Chondrocyte (in vitro differentiated cells): ENCODE measurements at places on chromosomes 12 and 14. TPM values are rescaled to one million over a fixed set of nuclear protein-coding genes. Genes with fewer than 3 reads are reported as not detected.
A peak's percentile ranks its signal among the peaks of the same experiment; 100 is the strongest.

- no peaks in the 10 kb centered on the region for H3K27me3 ChIP-seq
- DNase-seq = no peak
- H3K4me3 ChIP-seq = no peak overlapping the region
- no peak overlapping the region for H3K27ac ChIP-seq
- H3K36me3 ChIP-seq = no peaks in the 10 kb centered on the region
- H3K4me1 ChIP-seq = no peaks in the 10 kb centered on the region
Observed at GRCh38 chr12:130181211-130181610, 18.9 kb downstream of the FZD10 start.

Gene LRIG3
- 80.4 to 207 TPM (median 85.8 TPM) in 3 replicates for total RNA-seq

- peaks cover 3% of the 10 kb centered on the region for H3K27me3 ChIP-seq
- H3K4me1 ChIP-seq = no peaks in the 10 kb centered on the region
- DNase-seq = no peak
- H3K36me3 ChIP-seq = no peaks in the 10 kb centered on the region
- H3K4me3 ChIP-seq = no peak overlapping the region
Observed at GRCh38 chr12:101963697-101964096, 86.3 kb downstream of the DRAM1 start.

DNA sequence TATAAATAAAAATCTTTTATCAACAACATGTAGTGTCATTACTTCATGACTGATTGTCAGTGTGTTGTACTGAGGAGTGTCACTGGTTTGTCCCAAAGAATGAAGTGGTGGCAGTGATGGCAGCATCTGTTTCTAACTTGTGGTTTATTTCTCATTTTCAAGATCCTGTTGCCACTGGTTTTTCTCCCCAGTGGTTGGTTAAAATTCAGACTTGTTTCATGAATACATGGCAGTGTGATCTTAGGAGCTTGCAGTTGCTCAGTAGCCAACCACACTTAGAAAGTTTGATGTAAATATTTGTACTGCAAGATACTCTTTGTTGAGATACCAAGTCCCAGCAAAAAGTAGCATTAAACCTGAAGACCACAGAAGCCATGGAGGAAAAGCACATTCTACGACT, 69.8 kb downstream of the PLEKHA5 start:
- peaks cover 8% of the 10 kb centered on the region for H3K4me1 ChIP-seq
- H3K36me3 ChIP-seq = no peaks in the 10 kb centered on the region
- no peak overlapping the region for H3K4me3 ChIP-seq
- H3K27me3 ChIP-seq = no peaks in the 10 kb centered on the region
- H3K27ac ChIP-seq = no peak overlapping the region
- DNase-seq = no peak

Gene BMP4
- 2.9 to 9.0 TPM (median 3.4 TPM) in 3 replicates for total RNA-seq

DNA sequence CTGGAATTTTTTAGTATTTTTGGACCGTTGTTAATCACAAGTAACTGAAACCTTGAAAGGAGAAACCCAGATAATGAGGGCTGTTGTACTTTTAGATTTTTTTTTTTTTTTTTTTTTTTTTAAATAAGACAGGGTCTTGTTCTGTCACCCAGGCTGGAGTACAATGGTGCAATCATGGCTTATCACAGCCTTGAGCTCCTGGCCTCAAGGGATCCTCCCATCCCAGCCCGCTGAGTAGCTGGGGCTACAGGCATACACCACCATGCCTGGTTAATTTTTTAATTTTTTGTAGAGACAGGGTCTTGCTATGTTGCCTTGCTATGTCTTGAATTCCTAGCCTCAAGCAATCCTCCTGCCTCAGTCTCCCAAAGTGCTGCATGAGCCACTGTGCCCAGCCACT, 211.6 kb downstream of the SYNE2 start:
- no peaks in the 10 kb centered on the region for H3K27me3 ChIP-seq
- H3K4me1 ChIP-seq = peaks cover 6% of the 10 kb centered on the region
- no peak overlapping the region for H3K4me3 ChIP-seq
- H3K27ac ChIP-seq = no peak overlapping the region

- peaks cover 3% of the 10 kb centered on the region for H3K27me3 ChIP-seq
- no peaks in the 10 kb centered on the region for H3K4me1 ChIP-seq
- H3K4me3 ChIP-seq = no peak overlapping the region
- H3K27ac ChIP-seq = no peak overlapping the region
- no peaks in the 10 kb centered on the region for H3K36me3 ChIP-seq
- no peak for DNase-seq
Observed at GRCh38 chr12:117284140-117284539, 77.3 kb downstream of the NOS1 start.

DNA sequence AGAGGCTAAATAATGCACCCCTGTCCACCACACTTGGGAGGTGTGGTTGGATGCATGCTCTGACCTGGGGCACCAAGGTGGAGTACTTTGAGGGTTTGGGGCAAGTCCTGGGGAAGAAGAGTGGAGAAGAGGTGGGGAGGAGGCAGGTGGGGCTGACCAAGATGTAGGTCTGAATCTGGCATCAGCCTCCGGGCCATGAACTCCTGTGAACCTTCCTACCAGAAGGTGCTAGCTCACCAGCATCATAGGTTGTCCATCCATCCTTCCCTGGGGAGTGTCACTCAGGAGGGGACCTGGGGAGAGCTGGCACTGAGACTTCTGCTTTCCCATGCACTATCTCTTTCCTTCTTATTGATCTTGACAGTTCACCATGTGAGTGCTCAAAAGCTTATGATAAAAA, 13.6 kb upstream of the EMP1 start:
- no peak for DNase-seq
- no peaks in the 10 kb centered on the region for H3K36me3 ChIP-seq
- no peaks in the 10 kb centered on the region for H3K27me3 ChIP-seq
- H3K4me1 ChIP-seq = peaks cover 44% of the 10 kb centered on the region
- no peak overlapping the region for H3K27ac ChIP-seq

DNA sequence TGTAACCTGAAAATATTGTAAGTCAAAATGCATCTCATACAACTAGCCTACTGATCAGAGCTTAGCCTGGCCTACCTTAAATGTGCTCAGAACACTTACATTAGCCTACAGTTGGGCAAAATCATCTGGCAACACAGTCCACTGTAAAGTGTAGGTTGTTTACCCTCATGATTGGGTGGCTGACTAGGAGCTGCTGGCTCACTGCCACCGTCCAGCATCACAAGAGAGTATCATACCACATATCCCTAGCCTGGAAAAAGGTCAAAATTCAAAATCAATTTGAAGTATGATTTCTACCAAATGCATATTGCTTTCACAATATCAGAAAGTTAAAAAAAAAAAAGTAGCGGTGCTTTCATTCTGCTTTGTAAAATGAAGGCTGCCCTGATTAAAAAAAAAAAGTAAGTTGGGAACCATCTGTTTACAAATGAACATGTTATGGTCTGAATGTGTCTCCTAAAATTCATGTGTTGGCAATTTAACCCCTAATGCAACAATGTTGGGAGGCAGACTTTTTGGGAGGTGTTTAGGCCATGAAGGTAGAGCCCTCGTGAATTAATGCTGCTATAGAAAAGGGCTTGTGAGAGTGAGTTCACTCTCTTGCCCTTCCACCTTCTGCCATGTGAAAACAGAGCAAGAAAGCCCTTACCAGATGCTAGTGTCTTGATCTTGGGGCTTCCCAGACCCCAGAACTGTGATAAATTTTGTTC, 211.8 kb downstream of the PPM1H start:
- DNase-seq = no peak
- no peaks in the 10 kb centered on the region for H3K27me3 ChIP-seq
- H3K4me3 ChIP-seq = no peak overlapping the region
- H3K27ac ChIP-seq = peak overlapping the region; percentile 92

Gene PRPH
- total RNA-seq = not detected in 3 replicates

- H3K27ac ChIP-seq = peak overlapping the region; percentile 67
- no peak for DNase-seq
- no peak overlapping the region for H3K4me3 ChIP-seq
- no peaks in the 10 kb centered on the region for H3K27me3 ChIP-seq
- peaks cover 11% of the 10 kb centered on the region for H3K4me1 ChIP-seq
Observed at GRCh38 chr12:132866251-132866828, 21.1 kb downstream of the CHFR start.

GRCh38 chr12:16076557-16076956, 165.4 kb downstream of the DERA start:
- no peaks in the 10 kb centered on the region for H3K36me3 ChIP-seq
- H3K27me3 ChIP-seq = no peaks in the 10 kb centered on the region
- no peak overlapping the region for H3K27ac ChIP-seq
- H3K4me1 ChIP-seq = no peaks in the 10 kb centered on the region
- H3K4me3 ChIP-seq = no peak overlapping the region

Gene USP30
- total RNA-seq = 10.4 to 13.3 TPM (median 11.0 TPM) in 3 replicates

- H3K4me1 ChIP-seq = peaks cover 49% of the 10 kb centered on the region
- H3K27me3 ChIP-seq = no peaks in the 10 kb centered on the region
- H3K4me3 ChIP-seq = peak overlapping the region; percentile 63
- no peak for DNase-seq
- peak overlapping the region; percentile 78 for H3K27ac ChIP-seq
- H3K36me3 ChIP-seq = no peaks in the 10 kb centered on the region
Observed at GRCh38 chr14:99792551-99793212, 531 bp upstream of the EML1 start.

Gene VASH1
- 26.0 to 41.8 TPM (median 29.7 TPM) in 3 replicates for total RNA-seq

DNA sequence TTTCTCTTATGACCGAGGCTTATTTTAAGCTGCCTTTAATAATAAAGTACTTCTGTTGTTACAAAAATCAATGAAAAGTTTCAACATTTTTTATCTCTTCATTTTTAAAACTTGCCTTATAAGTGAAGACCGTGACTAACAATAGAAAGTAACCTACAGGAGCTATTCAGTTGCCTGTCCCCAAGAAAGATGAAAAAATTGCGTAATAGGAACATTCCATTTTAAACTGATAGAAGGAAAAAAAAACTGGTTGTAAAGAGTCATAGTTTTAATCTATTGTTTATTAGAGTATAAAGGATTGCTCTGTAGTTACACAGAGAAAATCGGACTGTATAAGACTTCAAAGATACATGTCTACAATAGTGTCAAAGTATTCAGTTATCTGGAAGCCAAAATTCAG, 83.3 kb downstream of the DAAM1 start:
- H3K27ac ChIP-seq = no peak overlapping the region
- peaks cover 84% of the 10 kb centered on the region for H3K4me1 ChIP-seq
- no peak for DNase-seq
- no peak overlapping the region for H3K4me3 ChIP-seq
- no peaks in the 10 kb centered on the region for H3K27me3 ChIP-seq

DNA sequence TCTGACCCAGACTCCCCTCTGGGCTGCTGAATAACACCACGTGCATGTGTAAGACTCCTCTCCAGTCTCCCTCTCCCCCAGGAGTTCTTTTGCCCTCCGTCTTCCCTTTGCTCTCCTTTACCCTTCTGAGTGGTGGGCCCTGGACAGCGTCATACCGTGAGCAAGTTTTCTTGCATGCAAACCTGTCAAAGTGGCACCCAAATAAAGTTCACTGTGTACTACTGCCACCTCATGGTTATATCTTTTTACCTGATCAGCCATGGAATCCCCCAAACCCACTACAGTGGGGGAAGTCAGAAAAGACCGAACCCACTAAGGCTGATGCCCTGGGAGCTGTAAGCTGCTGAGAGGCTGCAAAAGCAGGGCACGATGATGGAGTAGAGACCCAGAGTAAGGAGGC, 131.1 kb upstream of the VRK1 start:
- no peaks in the 10 kb centered on the region for H3K36me3 ChIP-seq
- H3K27me3 ChIP-seq = peaks cover 19% of the 10 kb centered on the region
- no peak overlapping the region for H3K27ac ChIP-seq
- no peak for DNase-seq

Gene P2RX7
- total RNA-seq = 0.39 to 1.00 TPM (median 0.47 TPM) in 3 replicates

Gene POTEM
- total RNA-seq = not detected in 3 replicates

Gene IFNG
- not detected in 3 replicates for total RNA-seq

- H3K27ac ChIP-seq = no peak overlapping the region
- peaks cover 24% of the 10 kb centered on the region for H3K27me3 ChIP-seq
- DNase-seq = no peak
- no peaks in the 10 kb centered on the region for H3K4me1 ChIP-seq
- no peaks in the 10 kb centered on the region for H3K36me3 ChIP-seq
Observed at GRCh38 chr12:3947781-3948180, 74.6 kb upstream of the PARP11 start.

DNA sequence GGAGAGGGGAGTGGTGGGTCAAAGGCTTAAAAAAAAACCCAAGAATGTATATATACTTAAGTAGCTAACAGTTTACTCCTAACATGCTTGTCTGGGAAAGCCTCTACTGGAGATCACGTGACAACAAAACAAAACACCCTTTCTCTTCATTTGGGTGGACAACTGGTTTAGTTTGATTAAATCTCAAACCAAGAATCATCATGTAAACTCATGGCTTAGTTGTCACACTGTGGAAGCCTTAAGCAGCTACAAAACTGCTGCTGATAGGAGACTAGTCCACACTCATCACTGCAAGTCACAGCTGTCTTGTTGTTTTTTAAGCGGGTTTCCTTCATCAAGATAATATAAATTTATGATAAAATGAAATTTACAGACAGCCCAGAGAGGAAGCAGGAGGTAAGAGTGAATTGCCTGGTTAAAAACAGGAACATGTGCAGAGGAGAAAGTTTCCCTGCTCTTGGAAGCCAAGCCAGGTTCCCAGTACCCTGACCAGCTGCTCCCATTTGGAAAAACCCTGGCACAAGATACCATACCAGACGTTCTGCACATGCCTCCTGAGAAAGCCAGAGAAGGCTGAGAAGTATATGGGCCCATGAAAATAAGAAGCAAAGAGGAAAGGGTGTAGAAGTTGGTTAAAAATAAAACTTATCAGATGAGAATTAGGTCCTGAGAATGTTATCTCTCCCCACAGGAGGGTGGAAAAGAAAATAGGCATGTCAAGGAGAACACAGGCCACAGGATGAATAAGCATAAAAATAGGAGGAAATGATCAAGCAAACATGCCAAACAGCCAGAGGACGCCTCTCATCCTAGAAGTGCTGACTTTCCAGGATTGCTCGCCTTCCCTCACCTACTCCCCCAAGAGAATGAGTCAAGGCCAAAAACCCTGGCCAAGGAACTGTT, 34.0 kb downstream of the EGLN3 start:
- peaks cover 35% of the 10 kb centered on the region for H3K4me1 ChIP-seq
- no peaks in the 10 kb centered on the region for H3K27me3 ChIP-seq
- H3K4me3 ChIP-seq = no peak overlapping the region
- peak overlapping the region; percentile 76 for H3K27ac ChIP-seq
- no peak for DNase-seq

DNA sequence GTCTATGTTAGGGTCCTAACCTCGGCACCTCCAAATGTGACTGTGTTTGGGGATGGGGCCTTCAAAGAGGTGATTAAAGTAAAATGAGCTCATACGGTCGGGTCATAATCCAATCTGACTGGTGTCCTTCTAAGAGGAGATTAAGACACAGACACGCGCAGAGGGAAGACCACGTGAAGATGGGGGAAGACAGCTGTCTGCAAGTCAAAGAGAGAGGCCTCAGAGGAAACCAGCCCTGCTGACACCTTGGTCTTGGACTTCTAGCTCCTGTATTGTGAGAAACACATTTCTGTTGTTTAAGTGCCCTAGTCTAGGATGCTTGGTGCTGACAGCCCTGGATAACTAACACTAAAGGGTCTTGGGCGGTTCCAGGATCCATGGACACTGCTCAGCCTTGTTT, 109.6 kb downstream of the DICER1 start:
- no peak overlapping the region for H3K4me3 ChIP-seq
- DNase-seq = peak; percentile 6
- H3K4me1 ChIP-seq = no peaks in the 10 kb centered on the region
- peaks cover 13% of the 10 kb centered on the region for H3K27me3 ChIP-seq
- no peak overlapping the region for H3K27ac ChIP-seq

Gene TPH2
- total RNA-seq = not detected in 3 replicates

Gene NUAK1
- total RNA-seq = 78.1 to 81.4 TPM (median 78.5 TPM) in 3 replicates

Gene RASSF8
- total RNA-seq = 28.1 to 54.6 TPM (median 46.2 TPM) in 3 replicates
